ENCODE measurements at places on chromosomes 13 and 19.

GRCh38 chr13:36736119-36736726 lies 62.4 kb downstream of the SERTM1 start:
- DNase-seq: no peak

DNA sequence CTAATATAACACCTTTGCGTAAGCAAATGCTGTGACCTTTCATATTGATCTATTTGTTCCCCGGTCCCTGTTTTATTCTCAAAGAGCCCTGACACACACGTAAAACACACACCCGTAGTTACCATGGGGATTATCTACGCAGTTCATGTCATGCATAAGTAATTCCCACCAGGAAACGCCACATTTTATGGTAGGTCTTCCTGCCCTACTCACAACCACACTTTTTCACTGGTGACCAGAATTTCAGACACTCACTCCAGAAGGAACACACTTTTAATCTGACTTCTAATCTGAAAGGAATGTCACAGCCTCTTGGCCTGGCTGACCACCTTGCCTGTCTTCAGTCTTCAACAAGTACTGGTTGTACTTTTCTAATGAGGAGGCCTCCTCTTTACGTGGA lies 46.8 kb downstream of the SLC7A1 start:
- DNase-seq: peak; percentile 77

GRCh38 chr13:51803422-51804294 lies at the start of gene DHRS12:
Gene DHRS12, minus strand, starts transcription at chr13:51804163. Its CDS starts 4,504 bp downstream, at chr13:51799659.
- DNase-seq: no peak

DNA sequence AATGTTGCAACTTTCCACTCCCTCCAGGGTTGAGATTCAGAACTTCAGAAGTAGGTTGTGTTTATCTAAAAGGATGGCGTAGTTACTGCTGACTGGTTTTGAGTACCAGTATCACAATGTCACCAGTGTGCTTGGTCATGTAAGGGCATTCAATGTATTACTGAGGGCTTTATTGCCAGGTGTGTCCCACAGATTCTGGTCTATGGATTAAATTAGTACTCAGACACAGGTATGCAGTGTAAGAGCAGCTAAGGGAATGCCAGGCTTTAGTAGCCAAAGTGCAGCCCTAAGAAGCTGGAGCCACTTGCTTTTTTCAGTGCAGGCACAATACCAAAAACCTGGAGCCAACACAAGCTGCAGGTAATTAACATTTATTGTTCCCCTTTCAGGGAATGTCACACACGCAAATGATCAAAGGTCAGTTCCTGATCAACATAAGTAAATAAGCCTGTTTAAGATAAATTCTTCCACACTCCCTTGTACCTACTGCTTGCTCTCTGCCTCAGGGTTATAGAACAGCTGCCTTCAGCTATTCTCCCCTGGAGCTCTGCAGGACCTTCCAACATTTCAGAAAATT lies 130.1 kb upstream of the ZNF91 start:
- DNase-seq: no peak

Data from kidney epithelial cell (primary cell).